CD4-positive, CD25-positive, alpha-beta regulatory T cell (primary cell): ENCODE measurements at places on chromosomes 12 and 14.

DNA sequence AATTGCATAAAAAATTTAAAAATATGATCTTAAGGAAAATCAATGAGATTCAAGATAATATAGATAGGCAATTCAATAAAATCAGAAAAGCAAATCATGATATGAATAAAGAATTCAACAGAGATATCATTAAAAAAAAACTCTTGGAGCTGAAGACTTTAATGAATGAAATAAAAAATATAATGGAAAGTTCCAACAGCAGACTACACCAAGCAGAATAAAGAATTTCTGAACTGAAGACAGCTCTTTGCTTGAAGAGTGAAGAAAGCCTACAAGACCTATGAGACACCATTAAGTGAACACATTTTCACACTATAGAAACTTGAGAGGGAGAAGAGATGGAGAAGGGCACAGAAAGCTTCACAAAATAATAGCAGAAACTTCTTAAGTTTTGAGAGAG lies 45.9 kb downstream of the PLBD1 start:
- DNase-seq: no peak

- DNase-seq: no peak
Measured at GRCh38 chr14:94671870-94672444, 59.8 kb downstream of the SERPINA3 start.

DNA sequence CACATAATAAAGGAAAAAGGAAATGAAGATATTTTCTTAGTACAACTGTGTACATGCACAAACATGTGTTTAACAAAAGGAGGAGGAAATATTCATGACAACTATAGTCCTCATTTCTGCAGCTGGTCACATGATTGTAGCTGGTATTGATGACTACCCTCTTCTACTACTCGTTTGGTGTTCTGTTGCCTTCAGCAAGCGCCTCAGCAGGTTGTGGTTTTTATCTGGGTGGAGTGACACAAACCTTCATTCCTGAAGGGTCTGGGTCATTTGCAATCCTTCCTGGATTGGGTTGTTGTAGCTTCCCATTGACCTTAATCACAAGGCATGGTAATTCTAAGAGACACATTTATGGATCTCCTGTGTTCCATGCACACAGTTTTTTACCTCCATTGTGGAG lies 1009.9 kb upstream of the USP15 start:
- DNase-seq: no peak

DNA sequence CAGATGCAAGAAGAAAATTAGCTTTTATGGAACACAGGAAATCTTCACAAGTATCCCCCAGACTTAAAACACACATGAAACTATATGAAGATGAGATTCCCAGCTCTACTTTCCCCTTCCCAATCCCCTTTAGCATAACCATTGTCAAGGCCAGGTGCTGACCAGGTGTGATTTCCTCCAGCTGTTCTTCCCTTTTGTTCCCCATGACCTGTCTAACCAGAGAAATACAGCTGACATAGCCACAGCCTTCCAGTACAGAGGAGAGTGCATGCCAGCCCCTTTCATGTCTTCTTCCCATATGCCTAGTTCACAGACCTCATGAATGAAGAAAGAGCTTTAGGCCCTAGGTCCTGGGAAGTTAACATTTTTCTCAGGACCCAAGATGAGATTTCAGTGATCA lies 43.5 kb upstream of the FKBP4 start:
- no peak for DNase-seq

- DNase-seq: no peak
Measured at GRCh38 chr12:105206686-105207374, 29.1 kb downstream of the APPL2 start.

GRCh38 chr14:104590240-104590965 lies 10.8 kb downstream of the C14orf180 start:
- DNase-seq: no peak

GRCh38 chr12:123634142-123634561 lies 523 bp downstream of the GTF2H3 start:
- DNase-seq: no peak

DNA sequence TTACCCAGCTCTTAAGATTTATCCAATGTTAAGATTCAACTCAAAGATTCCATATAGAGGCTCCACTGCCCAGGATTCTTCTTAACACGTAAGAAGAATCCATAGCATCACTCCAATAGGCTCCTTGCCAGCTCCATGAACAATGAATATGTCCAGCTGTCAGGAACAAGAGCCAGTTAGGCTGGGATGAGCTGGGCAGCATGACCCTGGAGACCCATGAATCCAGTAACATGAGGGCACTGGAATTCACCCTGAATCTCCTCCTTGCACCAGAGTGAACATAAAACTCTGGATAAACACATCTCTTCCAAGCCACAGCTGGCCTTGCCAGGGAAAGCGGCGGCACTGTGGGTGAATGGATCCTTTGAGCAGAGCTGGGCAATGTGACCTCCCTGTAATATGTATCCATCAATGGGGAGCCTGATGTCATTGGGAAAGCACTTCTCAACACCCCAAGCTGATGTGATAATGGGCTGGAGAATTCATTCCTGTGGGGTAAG lies 24.4 kb upstream of the TC2N start:
- DNase-seq: no peak

GRCh38 chr12:121453629-121454028 lies 53.7 kb downstream of the RNF34 start:
- DNase-seq: no peak

DNA sequence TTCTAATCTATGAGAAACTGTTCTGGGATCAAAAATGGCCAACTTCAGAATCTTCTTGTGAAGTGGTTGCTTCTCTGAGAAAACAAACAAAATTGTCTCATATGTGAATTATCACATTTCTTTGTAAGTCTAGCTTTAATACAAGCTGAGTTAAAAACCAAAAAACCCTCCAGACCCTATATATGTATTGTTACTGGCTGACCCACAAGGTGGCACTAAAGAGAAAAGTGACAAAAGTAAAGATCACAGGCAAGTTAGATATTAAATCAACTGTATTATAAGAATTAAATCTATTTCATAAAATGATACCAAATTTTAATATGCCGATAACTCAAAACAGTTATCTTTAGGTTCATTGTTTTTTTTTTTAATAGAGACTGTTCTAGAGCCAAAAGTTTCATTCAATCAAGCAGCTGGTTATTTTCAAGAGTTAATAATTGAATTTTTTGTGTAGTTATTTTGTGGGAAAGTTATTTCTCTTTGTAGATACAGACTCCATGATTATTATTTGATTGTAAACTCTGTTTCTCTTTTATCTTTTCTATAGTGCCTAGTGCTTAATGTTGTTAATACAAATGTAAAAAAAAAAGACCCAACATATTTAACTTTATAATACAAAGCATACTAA lies 7.5 kb upstream of the TRHDE start:
- no peak for DNase-seq

DNA sequence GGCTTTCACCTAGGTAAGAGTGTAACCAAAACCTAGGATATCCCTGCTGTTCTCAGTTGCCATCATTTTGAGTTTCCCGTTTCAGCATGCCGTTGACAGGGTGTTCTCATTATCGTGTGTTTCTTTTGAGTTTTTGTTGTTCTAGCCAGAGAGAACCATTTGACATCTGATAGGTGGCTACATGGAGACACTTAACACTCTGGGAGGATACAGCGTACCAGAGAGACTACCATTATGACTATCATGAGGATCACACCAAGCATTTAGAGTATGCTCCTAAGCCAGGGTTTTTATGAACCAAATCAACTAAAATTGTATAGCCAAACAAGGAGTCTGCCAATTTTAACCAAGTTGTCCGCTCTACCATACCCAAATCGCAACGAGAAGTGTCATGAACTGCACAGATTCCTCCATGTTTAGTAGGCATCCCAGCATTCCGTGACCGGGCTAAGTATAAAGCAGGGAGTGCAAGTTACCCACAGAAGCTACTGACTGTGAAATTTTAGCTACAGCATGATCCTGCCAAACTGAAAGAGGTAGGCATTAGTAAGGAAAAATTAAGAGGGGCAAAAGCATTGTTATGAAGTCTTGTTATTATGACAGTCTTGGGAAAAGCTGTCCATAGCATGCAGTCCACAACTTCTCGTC lies 48.8 kb downstream of the MARK3 start:
- DNase-seq: no peak

DNA sequence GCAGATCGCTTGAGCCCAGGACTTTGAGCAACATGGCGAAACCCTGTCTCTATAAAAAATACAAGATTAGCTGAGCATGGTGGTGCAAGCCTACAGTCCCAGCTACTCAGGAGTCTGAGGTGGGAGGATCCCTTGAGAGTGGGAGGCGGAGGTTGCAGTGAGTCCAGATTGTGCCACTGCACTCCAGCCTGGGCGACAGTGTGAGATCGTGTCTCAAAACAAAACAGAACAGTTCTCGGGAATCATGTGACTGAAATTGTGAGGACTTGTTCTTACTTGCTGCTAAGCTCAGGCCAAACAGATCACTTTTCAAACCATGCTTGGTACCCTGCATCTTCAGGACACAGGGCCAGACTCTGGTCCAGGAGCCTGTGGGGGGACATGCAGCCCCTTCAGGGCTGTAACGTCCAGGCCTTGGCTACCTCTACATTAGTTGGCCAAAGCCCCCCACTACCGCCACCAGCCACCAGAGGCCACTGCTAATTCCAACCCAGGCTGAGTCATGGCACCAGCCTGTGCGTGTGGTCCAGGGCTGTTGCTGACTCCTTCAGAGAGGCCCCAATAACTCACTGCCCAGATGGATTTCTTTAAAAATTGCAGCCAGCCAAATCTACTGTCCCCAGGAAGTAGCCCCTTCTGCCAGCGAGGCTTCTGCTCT lies 33.4 kb upstream of the SYNDIG1L start:
- DNase-seq: no peak

- DNase-seq: no peak
Measured at GRCh38 chr14:67269298-67270060, 28.2 kb downstream of the PALS1 start.

DNA sequence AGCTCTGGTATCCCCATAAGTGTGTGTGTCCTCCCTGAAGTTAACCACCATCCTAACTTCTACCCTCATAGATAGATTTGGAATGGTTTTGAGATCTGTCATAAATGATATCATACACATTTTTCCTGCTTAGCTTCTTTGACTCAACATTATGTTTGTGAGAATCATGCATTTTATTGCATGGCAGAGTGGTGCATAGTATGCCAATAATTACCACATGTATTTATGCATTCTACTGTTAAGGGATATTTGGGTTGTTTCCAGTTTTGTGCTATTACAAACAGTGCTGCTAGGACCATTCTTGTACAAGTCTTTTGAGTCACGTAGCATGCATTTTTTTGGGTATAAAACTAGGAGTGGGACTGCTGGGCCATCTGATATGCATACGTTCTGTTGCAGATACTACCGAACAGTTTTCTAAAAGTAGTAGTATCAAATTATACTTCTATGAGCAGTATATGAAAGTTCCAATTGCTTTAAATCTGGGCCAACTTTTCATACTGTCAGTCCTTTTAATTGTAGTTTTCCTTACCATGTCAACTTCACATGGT lies 13.4 kb downstream of the GRIP1 start:
- no peak for DNase-seq

DNA sequence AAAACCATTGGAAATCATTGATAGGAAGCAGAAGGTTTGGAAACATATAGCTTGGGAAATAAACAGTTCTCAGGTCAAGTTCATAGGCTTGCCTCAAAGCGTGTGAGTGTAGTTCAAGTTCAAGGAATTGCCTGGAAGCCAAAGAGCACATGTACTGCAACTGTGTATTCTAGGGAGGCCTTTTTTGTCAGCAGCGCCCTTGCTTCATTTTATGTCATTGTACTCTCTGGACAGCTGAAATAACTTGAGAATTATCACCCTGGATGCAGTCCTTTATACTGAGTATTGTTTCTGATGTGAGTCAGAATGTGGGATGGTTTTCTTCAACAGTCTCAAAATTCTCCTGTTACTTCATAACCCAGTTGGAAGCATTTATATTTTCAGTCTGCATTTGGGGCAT lies 16.0 kb upstream of the EVL start:
- no peak for DNase-seq

DNA sequence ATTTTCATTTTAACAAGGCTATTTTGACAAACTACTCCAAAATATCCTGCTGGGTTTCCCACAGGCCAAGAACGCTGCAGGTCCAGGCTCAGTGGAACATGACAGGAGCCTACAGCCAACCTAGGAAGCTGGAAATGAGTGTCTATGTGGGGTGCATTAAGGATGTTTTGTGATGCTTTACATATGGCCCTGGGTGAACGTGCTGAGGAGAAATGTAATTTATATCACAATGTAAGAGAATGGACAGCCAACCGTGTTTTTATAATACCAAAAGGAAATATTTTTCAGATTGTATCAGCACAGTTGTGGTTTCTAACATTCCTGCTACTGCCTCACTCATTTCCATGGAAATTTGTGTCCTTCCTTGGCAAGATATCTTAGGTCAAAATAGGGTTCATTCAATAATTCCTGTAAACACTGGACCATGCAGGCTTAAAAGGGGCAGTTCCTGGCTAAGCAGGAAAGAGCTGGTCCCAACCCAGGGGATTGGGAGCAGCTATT lies 51.5 kb downstream of the ST8SIA1 start:
- no peak for DNase-seq

GRCh38 chr12:18158774-18159557 lies 69.0 kb upstream of the RERGL start:
- DNase-seq: peak; percentile 37

DNA sequence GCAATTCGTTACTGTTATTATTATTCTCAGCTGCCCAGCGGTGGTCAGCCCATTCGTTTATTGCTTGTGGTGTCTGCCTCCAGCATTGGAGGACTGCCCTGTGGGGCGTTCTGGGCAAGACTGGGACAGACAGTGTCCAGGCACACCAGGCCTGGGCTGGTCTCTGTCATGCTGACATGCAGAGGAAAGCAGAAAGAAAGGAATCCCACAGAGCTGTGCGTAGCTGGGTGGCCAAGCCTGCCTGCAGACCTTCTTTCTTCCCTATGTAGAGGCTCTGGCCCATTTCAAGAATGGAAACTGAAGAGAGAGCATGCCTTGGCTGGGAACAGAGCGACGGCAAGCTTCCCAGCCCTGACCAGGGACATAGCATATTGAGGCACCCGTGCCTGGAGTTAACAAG lies 525.3 kb upstream of the TBX3 start:
- DNase-seq: no peak

- DNase-seq: no peak
Measured at GRCh38 chr12:96091833-96092232, 56.4 kb upstream of the LTA4H start.

- no peak for DNase-seq
Measured at GRCh38 chr12:12877153-12877768, 14.1 kb upstream of the GPRC5A start.

- DNase-seq: no peak
Measured at GRCh38 chr12:77786675-77787074, 44.0 kb upstream of the NAV3 start.

DNA sequence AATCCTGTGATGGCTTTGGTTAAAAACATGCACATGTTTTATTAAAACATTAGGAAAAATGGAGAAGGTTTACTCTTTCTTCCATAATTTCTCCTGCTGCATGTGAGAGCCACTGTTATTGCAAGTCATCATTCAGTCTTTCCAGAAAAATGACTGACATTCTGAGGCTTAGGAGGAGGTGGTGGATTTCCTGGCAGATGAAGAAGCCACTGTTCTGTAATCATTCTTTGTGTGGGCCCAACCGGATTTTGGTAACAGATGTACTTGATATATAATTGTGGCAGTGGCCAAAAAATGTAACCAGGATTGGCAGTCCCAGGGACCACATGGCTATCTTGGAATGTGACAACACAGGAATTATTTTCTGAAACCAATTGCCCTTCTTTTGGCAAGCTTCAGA lies 120.2 kb downstream of the DAAM1 start:
- DNase-seq: no peak
